ENCODE measurements at places on chromosomes 6 and 20.

GRCh38 chr6:148987982-148988381 lies 241.2 kb downstream of the UST start:
- no peak for DNase-seq

DNA sequence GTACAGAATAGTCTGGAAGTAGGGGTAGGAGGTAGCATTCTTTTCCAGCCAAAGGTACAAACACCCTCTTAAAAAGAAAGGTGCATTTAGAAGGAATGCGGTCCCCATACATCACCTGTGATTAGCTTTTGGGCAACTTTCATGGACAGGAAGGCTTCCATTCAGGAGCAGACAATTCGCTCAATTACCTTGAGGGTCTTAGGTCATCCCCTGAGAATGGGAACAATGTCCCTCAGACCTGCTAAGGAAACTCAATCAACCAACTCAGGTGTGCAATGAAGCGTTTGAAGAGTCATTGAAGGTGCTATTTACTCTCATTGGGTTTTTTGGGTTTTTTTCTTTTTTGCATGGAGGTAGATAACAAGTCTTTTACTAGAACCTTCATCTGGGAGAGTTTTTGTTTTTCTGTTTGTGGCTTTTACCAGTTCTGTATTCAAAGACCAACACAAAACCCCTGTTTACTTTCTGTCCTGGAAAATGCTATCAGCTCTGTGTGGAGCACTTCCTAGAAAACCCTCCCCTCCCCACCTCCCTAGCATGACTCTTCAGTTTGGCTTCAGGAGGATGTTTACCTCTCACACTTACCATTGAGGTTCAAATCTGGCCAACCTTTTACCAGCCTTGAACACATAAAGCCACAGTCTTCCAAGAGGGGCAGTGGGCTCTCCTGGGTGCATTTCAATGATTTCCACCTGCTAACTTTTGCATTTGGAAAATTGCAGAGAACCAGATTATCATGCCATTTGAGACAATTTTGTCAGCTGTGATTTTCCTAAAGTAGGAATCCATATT lies 271.2 kb upstream of the PRDM1 start:
- DNase-seq = no peak

GRCh38 chr20:61299618-61300017 lies 47.6 kb downstream of the CDH4 start:
- DNase-seq = no peak

DNA sequence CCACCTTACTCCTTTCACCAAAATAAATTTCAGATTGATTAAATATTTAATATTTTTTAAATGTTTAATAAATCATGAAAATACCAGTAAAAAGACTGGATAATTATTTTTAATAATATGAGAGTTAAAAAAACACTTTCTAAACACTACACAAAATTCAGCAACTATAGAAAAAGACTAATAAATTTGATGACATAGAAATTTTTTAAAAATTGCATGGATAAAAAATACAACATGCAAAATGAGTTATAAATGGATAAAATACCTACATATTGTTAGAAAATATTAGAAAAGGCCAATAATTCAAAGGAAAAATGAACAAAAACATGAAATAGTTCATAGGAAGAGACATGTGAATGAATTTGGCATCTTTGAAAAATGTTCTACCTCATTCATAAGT lies 101.0 kb upstream of the EDN1 start:
- no peak for DNase-seq

GRCh38 chr6:109964949-109965348 lies 13.2 kb upstream of the GPR6 start:
- DNase-seq = no peak

GRCh38 chr20:47011984-47012383 lies 117.3 kb downstream of the EYA2 start:
- DNase-seq = no peak

GRCh38 chr6:123794190-123794589 lies 9.5 kb upstream of the NKAIN2 start:
- DNase-seq = no peak

GRCh38 chr20:51416532-51417249 lies 125.8 kb downstream of the NFATC2 start:
- DNase-seq = no peak

GRCh38 chr20:50194422-50194830 lies 3.8 kb downstream of the CEBPB start:
- DNase-seq = no peak

- no peak for DNase-seq
Observed at GRCh38 chr20:57167292-57167655, 99.2 kb downstream of the BMP7 start.

DNA sequence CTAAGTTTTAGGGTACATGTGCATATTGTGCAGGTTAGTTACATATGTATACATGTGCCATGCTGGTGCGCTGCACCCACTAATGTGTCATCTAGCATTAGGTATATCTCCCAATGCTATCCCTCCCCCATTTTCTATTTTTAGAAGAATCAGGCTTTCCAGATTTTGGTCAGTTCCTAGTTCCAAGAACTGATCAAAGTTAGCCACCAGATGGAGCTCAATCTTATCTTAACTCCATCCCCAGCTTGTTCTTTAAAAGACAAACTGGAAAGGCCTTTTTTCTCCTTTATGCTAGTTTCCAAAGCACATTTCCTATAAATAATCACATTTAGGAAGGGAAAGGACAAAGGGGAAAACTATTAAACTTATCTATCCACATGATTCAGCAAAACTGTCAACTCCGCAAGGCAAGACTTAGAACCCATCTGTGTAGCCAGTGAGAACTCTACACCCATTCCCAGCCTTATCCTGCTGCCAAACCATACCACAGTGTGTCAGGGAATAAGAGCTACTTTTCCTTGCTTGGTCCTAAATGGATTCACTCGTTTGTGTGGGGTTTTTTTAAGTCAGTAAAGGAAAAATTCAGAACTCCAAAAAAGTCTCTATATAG lies 22.8 kb upstream of the KHDC1 start:
- DNase-seq = no peak

GRCh38 chr20:19213946-19214490 lies 1.6 kb downstream of the SLC24A3 start:
- DNase-seq = no peak

DNA sequence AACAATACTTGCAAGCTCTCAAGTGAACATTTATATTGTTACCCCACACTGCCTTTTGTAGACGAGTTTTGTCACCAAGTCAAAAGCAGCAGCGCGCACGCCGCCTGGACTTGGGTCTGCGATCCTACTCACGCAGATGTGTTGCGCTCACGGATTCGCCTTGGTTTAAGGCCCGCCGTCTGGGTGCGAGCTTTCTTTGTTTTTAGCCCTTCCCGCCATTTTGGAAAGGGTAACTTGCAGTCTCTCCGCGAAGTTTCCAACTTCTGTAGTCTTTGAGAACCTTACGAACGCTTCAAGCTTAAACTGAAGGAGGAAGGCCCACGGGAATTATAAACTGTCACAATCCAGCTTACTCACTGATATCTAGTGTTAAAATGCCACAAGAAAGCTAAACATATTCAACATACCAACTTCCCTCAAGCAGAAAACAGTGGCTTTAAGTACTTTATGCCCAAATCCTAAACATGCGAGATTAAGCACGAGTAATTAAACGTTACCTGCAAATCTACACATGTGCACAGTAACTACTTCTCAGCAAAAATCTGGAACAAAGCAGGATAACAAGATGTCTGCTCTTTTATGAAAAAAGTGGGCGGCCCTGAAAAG lies 80.4 kb upstream of the BTN3A2 start:
- DNase-seq = no peak

DNA sequence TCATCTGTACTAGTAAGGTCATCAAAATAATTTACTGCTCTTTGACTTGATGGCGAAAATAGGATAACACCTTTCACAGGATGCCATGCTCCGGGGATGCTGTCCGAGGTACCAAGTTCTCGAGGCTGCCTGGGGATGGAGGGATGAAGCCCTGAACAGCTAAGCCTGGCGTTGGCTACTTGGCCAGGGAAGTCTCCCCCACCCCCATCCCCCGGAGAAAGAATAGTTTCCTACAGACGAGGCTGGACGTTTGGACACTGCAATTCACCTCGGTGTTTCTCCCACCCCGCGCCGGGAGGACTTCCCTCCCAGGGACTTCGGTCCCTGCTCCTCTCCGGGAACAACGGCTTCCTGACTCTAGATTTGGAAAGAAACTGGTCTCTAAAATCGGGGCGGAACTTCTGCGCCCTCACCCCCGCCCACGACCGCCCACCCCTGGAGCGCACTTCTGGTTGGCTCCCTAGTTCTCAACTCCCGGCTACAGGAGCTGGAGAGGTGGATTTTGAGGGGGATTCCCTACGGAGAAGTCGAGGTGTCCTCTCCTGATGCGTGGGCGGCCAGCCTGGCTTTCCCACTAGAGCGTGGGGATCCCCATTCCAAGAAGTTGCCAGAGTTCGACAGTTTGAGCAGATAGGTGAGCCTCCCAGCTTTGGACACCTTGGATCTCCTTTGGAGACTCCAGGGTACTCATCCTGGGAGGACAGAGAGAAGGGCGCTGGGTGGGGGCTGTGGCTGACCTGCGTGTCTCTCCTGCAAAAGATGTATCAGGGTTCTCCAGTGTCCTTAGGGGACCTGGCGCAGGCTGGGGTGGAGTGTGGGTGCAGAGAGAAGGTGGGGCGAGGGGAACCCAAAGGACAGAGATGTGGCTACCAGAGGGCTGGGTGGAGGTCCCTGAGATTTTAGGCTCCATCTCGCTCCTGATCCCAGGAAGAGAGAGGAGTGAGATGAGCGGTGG lies 1.1 kb downstream of the PCSK2 start:
- no peak for DNase-seq

DNA sequence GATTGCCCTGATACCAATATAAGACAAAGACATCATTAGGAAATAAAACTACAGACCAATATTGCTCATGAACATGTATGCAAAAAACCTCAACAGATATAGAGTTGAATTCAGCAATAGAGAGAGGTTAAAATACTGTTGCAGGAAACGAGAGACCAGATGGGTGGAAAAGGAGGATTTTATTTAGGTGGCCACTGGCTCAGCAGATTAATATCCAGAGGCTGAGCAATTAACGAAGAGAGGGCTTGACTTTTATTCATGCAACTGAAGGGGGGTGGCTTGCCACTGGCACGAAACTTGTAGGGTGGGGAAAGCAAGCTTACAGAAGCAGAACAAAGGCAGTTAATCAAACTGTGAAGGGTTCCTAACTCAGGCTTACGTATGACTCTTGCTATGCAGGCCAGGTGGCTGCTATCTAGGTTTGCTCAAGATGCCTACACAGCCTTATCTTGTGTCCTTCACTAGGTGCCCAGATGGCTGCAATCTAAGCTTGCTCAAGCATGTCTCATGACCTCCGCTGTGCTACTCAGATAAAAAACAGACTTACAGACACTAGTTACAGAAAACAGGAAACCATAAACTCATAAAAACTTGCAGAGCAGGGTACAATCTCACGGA lies 126.4 kb downstream of the MMUT start:
- no peak for DNase-seq

All from stimulated activated CD4-positive, alpha-beta T cell treated with anti-CD3 and anti-CD28 coated beads, Interleukin-1b, Interleukin-23, amount 100 ng/mL, for 1 hour (primary cell).